ENCODE measurements at places on chromosomes 13 and 19. TPM values are rescaled to one million over a fixed set of nuclear protein-coding genes. Genes with fewer than 3 reads are reported as not detected.

DNA sequence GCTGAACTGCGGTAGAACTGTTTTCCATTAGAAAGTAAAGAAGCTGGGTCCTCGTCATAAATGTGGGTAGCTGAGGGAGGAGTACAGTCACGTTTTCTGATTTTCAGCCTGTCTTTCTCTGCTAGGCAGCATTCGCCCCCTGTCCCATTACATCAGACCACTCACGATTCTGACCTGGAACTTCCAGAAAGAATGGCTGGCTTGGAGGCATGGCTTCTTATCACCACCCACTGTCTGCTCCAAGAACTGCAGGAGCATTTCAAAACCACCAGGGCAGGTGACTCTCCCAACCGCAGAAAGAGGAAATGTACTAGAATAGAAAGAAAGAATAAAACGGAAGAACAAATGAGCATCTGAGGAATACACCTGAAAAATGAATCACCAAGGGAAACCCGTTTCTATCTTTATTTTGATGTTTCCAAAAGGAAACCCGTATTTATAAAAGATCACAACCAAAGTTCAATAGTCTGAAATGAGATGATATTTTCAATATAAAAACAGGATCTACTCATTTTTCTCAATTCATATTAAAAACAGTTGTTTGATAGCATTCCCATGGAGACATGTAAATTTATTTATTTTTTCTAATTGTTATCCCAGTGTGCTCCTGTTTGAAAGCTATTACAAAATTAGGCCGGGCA is 22.1 kb upstream of the POMP start:
- DNase-seq = peak; percentile 47

Gene ZNF829
- polyA plus RNA-seq = 0.40 TPM

Gene ZNF90
- 0.17 TPM for polyA plus RNA-seq

DNA sequence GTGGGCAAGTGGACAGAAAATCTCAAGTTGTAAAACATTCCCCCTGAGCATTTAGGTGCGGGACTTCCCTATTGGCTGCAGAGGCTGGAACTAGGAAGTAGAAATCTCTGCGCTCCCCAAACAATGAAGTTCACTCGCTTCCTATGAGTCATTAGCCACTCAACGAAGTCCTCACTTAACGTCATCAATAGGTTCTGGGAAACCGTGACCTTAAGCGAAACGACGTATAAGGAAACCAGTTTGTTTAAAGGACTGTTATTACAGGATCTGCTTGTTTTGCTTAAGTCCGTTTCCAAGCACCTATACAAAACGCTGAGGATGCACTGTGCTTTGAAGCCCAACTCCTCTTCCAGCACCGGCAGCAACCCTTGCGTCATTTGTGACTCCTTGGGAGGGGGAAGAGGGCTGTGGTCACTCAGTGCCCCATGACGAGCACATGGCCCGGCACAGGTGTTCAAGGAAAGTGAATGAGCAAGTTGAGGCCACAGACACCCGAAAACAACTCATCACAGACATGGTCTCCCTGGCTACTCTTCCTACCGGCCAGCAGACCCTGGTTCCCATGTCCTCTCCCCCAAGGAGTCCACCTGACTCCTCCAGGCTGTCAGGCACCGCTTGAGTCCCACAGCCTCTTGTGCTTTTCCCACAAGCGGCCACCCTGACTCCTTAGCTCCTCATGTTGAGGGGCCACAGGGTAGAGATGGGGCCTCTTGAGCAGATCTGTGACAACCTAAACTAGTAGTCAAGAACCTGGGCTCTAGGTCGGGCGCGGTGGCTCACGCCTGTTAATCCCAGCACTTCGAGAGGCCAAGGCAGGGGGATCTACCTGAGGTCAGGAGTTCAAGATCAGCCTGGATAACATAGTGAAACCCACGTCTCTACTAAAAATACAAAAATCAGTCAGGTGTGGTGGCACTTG is 4.8 kb downstream of the RPS16 start:
- DNase-seq = no peak

Gene NMRK2
- polyA plus RNA-seq = 0.07 TPM

Gene NTN5
- polyA plus RNA-seq = 0.09 TPM
